Astrocyte of the cerebellum (primary cell): ENCODE measurements at places on chromosomes 2 and 18.

GRCh38 chr2:101751276-101751815 lies 53.8 kb downstream of the MAP4K4 start:
- DNase-seq, result no peak

DNA sequence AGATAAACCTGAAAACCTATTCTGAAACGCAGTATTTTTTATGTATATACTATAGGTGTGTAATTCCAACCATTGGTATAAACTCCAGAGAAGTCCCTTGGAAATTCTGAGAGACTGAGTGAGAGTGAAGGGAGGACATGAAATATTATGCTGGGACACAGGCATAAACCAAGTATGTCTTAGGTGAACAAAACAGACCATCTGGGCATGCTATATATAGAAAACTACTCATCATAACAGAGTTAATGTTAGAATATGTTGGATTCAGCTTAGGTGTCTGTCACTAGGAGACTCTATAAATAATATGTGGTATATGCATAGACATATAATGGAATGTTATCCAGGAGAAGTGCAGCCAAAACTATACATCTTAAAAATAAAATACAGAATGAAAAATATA lies 282.6 kb downstream of the LRP1B start:
- no peak for DNase-seq

DNA sequence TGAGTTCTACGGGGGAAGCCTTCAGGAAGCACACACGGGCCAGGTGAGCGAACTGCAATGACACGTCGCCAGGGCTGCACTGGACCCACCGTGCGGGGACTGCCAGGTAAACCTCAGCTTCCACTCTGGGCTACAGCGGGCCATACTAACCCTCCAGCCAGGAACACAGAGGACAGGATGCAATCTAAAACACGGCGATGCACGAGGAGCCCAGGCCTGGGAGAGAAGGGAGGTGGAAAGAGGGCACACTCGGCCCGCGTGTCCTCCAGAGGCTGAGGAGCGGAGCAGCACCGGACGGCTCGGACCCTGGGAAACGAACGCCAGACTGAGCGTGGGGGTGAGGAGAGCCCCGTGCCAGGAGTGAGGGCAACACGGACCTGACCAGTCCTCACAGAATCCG lies 69.3 kb downstream of the HDAC4 start:
- DNase-seq, result no peak

DNA sequence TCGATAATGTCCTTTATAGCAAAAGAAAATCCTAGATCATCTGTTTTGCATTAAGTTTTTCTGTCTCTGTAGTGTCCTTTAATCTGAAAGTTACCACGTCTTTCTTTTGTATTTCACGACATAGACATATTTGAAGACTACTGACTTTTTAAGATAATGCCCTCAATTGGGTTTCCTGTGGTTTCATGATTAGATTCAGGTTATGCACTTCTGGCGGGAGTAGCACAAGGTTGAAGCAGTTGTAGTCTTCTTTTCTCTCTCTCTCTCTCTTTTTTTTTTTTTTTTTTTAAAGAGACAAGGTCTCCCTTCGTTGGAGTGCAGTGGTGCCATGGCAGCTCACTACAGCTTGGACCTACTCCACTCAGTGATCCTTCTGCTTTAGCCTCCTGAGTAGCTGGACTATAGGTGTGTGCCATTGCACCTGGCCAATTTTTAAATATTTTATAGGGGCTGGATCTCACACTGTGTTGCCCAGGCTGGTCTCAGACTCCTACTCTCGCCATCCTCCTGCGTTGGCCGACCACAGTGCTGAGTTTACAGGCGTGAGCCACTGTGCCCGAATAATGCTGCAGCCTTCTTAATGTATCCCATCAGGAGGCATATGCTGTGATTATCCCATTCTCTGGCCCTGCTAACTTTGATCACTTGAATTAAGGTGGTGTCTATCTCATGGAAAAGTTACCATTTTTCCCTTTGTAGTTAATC lies 3.9 kb downstream of the INPP4A start:
- no peak for DNase-seq

- no peak for DNase-seq
Observed at GRCh38 chr2:177772529-177772928, 300.0 kb downstream of the PDE11A start.

GRCh38 chr18:68215931-68216330 lies 499.0 kb downstream of the TMX3 start:
- DNase-seq, result no peak

DNA sequence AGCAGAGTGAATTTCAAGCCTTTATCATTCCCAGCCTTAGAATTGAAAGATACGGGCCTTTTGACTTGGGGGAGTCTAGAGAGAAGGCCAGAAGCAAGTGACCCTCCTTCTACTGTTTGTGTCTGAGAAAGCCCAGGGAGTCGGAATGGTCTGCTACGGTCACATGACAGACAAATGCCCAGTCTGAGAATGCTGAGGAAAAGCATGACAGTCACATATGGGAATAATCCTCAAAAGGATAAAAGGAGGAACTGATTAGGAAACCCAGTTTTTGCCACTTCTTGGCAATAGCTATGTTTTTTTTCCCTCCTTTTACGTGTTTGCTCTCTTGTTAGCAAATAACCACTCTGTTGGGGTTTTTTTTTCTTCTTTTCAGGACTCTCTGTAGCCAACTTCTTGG lies 38.1 kb upstream of the HNRNPA3 start:
- no peak for DNase-seq

- no peak for DNase-seq
Observed at GRCh38 chr18:54209471-54210180, 14.8 kb downstream of the MBD2 start.

DNA sequence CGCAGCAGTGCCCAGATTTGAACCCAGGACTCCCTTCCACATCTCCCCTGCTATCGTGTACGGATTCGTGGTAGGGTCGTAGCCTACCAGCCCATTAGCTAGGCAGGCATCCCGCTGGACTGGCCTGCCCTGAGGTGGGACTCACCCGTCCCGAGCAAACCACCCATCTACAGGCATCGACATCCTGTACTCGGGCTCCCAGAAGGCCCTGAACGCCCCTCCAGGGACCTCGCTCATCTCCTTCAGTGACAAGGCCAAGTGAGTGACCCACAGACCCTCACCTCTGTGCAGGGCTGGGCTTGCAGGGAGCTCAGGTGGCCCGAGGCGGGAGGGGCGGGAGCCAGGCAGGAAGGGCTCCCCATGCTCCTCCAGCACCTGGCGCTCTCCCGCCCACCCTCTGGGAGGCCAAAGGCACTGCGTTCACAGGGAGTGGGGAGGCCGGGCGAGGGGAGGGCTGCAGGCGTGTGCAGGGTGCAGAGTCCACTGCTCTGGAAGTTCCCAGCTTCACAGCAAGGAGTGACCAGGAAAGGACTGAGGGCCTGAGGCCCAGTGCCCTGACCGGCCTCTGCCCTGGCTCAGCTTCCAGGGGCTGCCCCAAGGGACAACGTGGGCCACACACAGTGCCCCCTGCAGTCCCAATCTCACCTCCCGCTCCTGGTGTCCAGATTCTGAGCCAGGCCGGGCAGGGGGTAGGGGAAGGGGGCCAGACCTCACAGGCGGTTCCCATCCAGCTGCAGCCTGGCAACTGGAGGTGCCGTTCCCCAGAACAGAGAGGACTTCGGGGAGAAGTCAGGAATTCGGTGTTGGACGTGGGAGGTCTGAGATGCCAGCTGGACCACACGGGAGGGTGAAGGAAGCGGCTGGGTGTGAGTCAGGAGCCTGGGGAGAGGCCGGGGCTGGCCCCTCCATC lies 5.4 kb downstream of the AGXT start:
- no peak for DNase-seq

- peak; percentile 60 for DNase-seq
Observed at GRCh38 chr2:188512456-188512855, 220.8 kb downstream of the GULP1 start.
